ENCODE measurements at places on chromosomes 11 and 22.
A peak's percentile ranks its signal among the peaks of the same experiment; 100 is the strongest.

GRCh38 chr22:47781427-47782111 lies 1019.1 kb downstream of the TBC1D22A start:
- DNase-seq, result no peak

DNA sequence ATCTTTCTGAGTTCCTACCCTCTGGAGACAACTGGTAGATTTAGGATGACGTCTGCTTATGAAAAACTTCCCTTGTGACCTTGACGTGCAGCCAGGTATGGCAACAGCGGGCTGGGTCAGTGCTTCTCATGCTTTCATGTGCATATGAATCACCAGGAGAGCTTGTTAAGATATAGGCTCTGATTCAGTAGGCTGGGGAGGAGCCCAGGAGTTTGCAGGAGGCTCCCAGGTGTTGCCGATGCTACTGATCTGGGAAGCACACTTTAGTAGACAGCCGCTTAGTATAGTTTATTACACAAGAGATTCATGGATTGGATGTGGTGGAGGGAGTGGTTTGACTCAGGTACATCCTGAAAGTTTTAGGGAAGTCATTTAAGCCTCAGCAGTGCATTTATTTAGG lies 23.8 kb downstream of the DIXDC1 start:
- no peak for DNase-seq

DNA sequence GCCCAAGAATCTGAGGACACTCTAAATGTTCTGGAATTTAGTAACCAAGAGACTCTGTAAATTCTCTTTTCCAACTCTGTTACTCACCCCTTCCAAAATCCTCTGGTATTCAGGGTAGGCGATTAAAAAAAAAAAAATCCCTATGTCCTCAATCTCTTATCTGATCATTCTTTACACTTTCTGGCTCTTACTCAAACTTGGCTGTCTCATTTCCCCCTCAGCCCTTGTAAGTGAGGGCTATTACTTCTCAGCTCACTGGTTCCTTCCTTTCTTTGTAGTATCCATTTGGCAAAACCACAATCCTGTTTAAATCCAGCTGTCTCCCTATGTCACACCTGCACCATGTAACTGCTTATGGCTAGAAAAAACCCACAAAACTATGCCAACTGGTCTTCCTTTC lies 12.7 kb upstream of the MSANTD2 start:
- DNase-seq, result no peak

DNA sequence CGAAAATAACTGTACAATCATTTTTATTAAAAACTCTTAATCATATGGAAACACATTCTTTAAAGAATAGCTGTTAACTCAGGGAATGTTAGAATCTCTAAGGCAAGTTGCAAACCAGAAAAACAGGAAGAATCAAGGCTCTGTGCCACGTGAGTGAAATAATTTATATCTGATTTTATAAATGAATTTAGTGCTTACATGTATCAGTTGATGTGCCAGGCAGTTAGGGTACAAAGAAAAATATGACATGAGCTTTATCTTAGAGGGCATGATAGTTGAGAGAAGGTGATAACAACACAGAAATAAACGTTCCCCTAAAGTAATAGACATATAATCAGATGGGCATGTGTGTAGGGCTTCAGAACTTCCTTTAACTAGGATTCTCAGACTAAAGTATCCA lies 734.5 kb upstream of the CCDC179 start:
- no peak for DNase-seq

DNA sequence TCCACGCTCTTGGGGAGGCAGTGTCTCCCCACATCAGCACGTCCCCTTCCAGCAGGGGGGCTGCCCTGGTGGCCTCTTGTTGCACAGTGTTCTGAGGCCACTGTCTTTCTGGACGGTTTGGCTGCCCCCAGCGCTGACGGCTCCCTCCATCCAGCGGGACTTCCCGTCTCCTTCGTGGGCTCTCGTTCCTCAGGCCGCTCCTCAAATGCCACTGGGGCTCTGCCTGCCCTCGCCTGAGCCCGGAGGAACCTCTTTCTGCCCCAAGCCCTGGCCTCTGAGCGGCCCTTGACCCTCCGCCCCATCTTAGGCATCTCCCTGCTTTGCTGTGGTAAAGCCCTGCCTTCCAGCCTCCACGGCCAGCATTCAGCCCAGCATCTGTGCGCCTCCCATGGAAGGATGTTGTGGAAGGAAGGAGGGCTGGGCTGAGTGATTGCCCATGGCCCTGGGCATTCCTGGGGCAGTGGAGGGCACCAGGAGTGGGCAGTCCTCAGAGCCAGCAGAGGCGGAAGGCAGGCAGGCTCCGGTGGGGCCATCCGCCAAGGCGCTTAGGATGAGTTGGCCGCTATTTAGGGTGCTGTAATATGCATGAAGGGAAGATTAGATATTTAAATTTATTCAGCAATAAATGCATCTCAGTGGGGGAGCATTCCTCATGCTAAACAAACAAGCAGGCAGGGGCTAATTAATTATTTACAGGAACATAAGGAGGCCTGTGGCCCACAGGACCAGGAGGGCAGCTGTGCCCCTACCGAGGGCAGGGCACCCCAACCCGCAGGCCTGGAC lies 17.8 kb downstream of the OTUB1 start:
- DNase-seq, result no peak

DNA sequence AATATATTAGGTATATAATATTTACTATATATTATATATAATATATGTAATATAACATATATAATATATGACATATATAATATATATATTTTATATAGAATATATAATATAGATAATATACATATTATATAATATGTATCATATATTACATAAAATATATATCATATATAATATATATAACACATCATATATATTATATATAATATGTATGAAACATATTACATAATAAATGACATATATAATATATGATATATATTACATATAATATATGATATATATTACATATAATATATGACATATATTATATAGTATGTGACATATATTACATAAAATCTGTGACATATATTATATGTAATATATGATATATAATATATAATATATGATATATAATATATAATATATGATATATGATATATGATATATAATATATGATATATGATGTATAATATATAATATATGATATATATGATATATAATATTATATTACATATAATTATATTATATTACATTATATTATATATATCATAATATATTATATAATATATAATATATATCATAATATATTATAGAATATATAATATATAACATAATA lies 119.5 kb upstream of the RIMBP3 start:
- no peak for DNase-seq

GRCh38 chr11:2762451-2762850 lies 62.7 kb upstream of the KCNQ1OT1 start:
- no peak for DNase-seq

- DNase-seq, result no peak
These were observed 64.8 kb upstream of the NUP160 start for GRCh38 chr11:47912843-47913437.

DNA sequence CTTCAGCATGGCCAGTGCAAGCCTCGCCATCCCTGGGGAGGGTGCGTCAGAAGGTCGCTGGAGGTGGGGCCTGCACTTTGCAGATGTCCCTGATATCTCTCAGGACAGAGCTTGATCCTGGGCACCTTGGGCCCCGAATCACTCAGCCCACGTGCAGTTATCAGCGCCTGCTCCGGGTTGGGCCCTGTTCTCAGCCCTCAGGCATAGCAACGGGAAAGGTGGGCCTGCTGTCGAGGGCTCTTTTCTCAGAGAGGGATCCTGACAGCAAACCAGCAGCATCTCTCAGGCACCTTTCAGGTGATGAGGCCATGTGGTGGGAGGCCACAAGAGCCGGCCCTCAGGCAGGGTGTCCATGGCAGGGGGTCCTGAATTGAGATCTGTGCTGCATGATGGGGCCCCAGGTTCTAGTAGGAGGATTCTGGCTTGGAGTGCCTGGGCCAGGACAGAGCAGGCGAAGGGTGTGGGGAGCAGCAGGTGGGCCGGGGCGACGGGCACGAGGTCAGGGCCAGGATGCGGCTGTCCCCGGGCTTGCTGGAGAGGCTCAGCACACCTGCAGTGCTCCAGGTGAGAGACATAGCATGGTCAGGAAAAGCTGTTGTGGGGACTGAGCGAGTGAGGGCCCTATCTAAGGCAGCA lies 280.5 kb downstream of the TBC1D22A start:
- no peak for DNase-seq

- DNase-seq, result no peak
These were observed 10.0 kb downstream of the ARHGEF12 start for GRCh38 chr11:120346233-120346632.

DNA sequence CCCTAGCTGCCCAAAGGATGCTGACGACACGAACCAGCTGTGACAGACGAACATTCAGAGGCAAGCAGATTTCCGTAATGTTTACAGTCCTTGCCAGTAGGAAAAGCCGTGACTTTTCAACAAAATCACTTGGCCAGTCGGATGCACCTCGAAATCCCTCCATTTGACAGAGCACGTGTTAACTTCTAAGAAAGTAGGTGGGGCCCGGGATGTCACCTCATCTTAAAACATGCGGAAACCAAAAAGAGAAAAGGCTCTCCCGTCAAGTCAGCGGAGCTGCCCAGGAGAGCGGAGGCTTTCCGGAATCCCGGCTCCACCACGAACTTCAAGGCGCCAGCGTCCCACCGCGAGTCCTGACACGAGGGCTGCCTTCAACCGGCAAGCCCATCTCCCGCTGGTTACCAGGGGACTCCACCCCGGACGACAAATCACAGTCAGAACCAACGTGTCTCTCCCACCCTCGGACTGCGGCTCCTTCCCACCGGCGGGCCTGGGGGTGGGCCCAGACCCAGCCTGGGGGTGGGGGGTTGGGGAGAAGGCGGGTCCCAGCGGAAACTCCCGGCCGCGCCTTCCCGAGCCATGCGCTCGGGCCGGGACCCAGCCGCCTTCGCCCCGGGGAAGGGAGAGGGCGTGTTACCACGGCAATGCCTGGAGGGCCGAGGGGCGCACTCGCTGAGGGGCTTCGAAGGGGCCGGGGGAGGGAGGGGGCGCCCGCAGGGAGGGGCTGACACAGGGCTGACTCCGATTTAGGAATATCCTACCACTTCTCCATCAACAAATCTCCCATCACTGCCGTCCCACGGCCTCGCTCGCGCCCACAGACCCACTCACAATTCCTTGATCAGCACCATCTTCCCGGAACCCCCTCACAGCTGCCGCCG lies 475 bp downstream of the PITPNB start:
- peak; percentile 55 for DNase-seq

DNA sequence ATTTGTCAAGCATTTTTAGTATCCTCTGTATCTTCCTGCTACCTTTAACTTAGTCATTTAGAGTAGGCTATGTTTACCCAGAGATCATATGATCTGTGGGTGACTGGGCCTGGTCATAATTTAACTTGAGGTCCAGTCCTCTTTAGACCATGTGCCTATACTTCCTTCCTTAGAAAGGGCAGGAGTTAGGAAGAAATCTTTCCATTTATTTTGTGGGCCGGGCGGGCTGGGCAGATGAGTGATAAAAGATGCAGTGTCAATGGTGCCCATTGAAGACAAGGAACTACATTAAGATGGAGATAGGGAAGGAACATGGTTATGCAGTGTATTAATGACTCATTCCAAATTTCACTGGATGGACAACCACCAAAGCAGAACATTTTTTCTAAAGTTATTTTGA lies 30.9 kb upstream of the PDE3B start:
- no peak for DNase-seq

- no peak for DNase-seq
These were observed 11.3 kb upstream of the MS4A7 start for GRCh38 chr11:60367009-60367408.

DNA sequence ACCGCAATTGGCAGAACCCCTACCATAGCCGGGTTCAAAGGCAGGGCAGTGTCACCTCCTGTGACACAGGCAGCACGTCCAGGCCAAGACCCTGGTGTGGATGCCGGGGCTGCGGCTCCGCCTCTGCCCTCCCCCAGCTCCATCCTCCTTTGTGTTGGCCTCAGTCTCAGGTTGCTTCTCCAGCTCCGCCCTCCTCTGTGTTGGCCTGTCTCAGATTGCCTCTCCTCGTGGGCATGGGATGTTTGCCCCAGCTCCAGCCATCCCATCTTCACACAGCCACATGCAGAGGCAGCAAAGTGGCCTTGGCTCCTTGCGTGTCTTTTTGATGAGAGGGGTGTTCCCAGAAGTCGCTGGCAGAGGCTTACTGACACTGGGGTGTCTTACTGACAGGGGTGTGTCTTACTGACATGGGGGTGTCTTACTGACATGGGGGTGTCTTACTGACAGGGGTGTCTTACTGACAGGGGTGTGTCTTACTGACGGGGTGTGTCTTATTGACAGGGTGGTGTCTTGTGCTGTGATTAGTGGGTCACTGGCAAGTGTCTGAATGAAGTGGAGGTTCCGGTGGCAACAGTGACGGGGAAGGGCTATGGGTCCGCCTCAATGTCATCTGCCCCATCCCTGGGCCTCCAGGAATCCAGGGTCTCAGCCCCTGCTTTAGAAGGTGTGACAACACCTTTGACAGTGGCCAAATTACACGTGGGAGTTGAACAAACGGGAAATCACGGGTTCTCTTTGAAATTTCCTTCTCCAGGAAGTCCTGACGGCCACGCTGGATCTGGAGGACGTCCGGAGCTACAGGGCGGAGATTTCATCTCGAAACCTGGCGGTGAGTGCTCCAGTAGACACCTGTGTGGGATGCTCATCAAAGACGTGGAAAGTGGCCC lies 24.9 kb downstream of the NADSYN1 start:
- no peak for DNase-seq

DNA sequence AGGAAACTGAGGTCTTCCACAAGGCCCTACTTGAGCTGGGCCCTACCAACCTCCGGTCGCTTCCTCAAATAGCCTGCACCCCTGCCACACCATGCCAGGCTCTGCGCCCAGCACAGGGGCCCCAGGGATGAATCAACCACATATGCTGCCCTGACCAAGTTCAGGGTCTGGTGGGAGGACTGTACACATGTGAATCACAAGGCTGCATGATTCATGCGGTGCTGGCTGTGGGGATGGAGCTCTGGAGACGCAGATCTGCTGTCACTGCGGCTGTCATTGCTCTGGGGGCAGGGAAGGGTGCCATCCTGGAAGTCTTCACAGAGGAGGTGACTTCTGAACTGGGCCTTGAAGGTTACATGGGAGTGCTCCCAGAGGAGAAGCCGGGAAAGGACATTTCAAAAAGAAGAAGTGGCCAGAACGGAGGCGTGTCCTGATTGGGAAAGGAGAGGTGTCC lies 21.5 kb downstream of the CYTH4 start:
- no peak for DNase-seq

Data from CD4-positive, alpha-beta T cell treated with Interleukin-10 for 1 hour (primary cell).